ENCODE measurements at places on chromosomes 16 and 17.

- no peaks in the 10 kb centered on the region for H3K36me3 ChIP-seq
- peaks cover 20% of the 10 kb centered on the region for H3K4me1 ChIP-seq
- DNase-seq: peak; percentile 82
- no peaks in the 10 kb centered on the region for H3K27me3 ChIP-seq
- H3K4me3 ChIP-seq: no peak within 1 kb of the TSS
Observed at GRCh38 chr16:56637814-56638750, at the start of gene MT1A. Gene MT1A (plus strand): TSS chr16:56638666. CDS start chr16:56638739, 73 bp downstream.

DNA sequence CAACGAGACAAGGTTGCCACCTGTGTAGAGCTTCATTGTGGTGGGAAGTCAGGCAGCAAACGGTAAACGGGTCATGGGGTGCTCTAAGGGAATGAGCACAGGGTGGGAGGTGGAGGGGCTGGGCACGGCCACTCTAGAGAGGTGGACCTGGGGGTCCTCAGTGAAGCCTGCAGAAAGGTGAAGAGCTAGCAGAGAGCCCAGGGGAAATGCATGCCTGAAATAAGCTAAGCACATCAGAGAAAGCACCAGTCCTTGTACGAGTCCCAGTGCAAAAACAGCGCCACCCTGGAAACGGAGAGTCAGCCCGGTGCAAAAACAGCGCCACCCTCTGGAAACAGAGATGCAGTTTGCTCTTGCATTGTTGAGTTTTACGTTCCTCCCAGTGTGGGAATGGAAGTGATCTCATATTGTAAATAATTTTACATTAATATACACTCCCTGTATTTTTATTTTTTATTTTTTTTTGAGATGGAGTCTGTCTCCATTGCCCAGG lies 65.0 kb downstream of the TBC1D16 start:
- H3K36me3 ChIP-seq: no peaks in the 10 kb centered on the region
- no peak overlapping the region for H3K4me3 ChIP-seq
- DNase-seq: no peak
- H3K4me1 ChIP-seq: peaks cover 20% of the 10 kb centered on the region
- H3K27me3 ChIP-seq: no peaks in the 10 kb centered on the region

- no peak overlapping the region for H3K4me3 ChIP-seq
- peaks cover 14% of the 10 kb centered on the region for H3K4me1 ChIP-seq
- H3K36me3 ChIP-seq: no peaks in the 10 kb centered on the region
- no peak overlapping the region for H3K27ac ChIP-seq
- DNase-seq: no peak
Observed at GRCh38 chr16:84369938-84370627, 1.7 kb downstream of the ATP2C2 start.

DNA sequence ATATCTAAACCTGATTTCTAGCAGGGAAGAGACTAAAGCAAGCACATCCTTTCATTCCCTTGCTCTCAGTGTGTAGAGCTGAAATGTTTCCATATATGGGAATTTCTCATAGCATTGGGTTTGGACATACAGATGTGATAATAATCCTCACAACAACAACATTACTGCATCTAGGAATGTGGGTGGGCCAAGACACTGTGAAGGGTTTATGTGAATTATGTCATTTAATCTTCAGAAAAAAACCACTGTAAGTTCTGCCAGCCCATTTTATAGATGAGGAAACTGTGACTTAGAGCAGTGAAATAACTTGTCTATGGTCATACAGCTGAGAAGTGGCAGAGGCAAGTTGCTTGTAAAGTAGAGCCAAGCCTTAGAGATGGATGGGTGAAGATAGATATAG lies 5.2 kb downstream of the OMG start:
- H3K27ac ChIP-seq: no peak overlapping the region
- H3K27me3 ChIP-seq: no peaks in the 10 kb centered on the region
- H3K36me3 ChIP-seq: no peaks in the 10 kb centered on the region
- no peak overlapping the region for H3K4me3 ChIP-seq
- H3K4me1 ChIP-seq: no peaks in the 10 kb centered on the region
- DNase-seq: no peak

DNA sequence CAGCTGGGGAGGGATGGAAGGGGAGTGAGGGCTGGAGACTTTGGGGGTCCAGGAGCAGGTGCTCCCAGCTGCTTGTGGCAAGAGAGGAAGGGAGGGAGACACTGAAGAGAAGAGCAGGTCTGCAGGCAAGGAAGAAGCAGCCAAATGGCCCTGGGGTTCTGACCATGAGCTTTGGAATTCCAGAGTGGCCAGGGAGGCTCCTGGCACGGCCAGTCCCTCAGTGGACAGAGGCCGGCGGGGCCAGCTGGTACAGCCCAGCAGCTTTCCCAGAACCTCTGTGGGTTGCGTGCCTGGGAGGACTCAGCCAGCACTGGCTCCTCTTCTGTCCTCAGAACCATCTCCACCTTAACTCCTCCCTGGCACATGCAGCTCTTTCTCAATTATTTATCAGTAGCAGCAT lies 233.0 kb downstream of the MSI2 start:
- peak; percentile 34 for DNase-seq
- H3K4me1 ChIP-seq: no peaks in the 10 kb centered on the region
- H3K36me3 ChIP-seq: no peaks in the 10 kb centered on the region
